ENCODE measurements at places on chromosomes 4 and X.
A peak's percentile ranks its signal among the peaks of the same experiment; 100 is the strongest.

- DNase-seq: no peak
Measured at GRCh38 chrX:150058728-150059127, 120.4 kb upstream of the EOLA2 start.

DNA sequence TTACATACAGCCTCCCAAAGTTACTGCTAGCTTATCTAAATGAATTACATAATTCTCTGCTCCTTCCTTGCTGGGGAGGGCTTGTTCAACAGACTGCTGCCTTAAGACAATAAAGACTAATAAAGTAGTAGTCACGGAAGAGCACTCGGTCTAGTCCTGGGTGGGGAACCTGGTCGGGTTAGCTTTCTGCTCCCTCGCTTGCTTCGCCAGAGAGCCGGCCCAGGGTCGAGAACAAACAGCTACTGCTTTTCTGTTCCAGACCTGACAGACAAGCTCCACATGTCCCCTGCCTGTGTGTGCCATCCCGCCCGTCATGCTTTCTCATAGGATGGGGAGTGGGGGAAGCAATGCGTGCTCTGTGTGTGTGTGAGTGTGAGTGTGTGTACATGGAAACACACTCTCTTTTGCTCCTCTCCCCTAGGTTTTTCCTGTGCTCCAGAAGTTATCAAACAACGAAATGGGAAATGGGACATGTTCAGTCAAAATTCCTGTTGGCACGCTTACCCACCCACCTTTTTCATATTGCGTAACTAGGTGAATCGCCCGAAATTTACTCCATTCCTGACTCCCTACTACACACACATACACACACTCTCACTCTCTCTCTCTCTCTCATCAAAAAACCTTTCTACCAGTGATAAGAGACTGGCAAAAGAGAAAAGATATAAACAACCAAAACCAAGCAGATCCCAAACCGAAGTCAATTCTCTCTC is 1.3 kb downstream of the NPY1R start:
- DNase-seq: no peak

DNA sequence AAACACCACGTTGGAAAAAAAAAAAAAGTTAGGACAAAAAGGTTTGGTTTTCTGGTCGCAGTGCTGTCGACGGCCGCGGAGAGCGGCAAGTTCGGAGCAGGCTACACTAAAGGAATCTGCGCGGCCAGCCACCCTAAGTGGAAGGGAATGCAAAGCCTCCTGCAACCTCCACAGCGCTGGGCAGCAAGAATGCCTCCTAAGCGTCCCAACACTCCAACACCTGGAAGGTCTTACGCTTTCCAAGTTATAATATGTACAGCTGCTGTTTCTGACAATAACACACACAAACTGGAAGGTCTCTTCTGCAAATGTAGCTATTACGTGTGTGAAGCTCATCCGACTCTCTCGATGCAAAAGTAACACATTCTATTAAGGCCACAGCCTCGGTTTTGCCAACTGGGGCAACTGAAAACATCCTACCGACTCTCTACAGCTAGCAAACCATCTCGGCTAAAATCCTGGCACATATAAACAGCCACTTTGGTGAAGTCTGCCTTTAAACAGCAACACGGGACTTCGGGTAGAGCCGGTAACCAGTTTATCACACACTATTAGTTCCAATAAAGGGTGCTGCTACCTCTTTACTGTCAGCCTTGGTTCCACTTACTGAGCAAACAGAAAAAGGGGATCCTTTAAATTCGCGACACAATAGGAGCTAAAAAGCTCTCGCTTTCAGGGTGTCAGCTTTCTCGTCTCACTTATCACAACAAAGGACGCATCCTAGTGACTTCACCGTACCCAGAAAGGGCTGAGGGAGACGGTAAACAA is 895 bp downstream of the SMIM14 start:
- peak; percentile 37 for DNase-seq

DNA sequence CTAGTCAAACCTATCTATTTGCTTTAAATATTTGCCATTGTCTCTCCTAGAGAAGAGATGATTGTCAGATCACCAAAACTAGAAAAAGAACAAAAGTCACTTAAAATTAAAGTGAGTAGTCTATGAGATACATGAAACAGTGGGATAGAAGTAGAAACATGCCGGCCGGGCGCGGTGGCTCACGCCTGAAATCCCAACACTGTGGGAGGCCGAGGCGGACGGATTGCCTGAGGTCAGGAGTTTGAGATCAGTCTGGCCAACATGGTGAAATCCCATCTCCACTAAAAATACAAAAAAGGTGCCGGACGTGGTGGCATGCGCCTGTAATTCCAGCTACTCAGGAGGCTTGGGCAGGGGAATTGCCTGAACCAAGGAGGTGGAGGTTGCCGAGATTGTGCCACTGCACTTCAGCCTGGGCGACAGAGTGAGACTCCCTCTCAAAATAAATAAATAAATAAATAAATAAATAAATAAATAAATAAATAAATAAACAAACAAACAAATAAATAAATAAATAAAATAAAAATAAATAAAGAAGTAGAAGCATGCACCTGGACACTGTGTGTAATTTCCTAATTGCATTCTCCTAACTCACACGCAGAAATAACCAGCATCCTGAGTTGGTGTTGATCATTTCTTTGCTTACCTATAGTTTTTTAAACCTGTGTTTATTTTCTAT is 299.5 kb downstream of the PDHA2 start:
- DNase-seq: no peak

- DNase-seq: no peak
Measured at GRCh38 chrX:48626401-48627298, 29.4 kb downstream of the WDR13 start.

DNA sequence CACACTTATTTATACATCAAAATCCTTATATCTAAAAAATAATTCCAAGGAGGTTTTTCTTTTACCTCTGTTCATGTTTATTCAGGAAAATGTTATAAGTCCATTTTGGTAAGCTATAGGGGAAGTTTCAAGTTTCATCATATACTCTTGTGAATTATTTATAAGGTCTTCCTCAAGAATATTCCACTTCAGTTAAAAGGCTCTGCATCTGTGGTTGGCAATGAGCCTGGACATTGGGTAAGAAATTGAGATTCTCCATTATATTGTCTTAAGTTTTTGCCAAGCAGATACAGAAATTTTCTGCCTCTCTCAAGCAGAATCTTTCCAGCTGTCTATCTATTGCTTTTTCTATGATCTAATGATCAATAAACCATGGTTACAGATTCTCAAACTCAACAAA is 641.9 kb downstream of the NLGN4X start:
- DNase-seq: no peak

GRCh38 chr4:95749204-95749603 is 90.7 kb upstream of the PDHA2 start:
- DNase-seq: no peak

DNA sequence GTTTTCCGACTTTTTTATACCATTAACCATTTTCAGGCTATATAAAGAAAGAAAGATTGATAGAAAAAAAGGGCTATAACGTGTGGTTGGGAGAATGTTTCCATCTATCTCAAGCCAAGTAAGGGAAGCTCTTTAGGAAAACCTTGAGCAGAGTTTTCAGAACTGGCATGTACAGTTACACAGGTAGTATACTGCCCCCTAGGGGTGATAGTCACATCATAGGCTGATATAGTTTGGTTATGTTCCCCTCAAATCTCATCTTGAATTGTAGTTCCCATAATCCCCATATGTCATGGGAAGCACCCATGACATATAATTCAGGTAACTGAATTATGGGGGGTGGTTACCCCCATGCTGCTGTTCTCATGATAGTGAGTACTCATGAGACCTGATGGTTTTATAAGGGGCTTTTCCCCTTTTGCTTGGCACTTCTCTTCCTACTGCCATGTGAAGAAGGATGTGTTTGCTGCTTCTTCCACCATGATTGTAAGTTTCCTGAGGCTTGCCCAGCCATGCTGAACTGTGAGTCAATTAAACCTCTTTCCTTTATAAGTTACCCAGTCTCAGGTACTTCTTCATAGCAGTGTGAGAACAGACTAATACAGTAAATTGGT is 186.8 kb downstream of the TMA16 start:
- DNase-seq: peak; percentile 10

GRCh38 chr4:95541889-95542607 is 6.7 kb downstream of the UNC5C start:
- DNase-seq: no peak

DNA sequence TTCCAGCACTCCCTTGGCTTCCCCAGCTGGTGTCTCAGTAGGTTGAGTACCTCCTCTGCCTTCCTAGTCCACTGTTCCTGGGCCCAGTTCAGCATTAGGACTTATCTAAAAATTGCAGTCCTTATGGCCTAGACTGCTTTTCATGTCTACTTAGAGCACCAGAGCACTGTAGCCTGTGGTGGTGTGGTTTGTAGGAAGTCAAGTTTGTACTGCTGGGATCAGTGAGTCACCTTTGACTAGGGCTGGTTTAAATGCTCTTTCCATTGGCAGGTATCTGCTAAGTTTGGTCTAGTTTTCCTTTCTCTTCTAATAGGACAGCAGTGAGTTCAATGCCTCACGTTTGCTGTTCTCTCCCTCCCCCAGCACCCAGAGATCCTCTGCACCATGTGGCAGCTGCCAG is 233.6 kb upstream of the WDFY3 start:
- no peak for DNase-seq

DNA sequence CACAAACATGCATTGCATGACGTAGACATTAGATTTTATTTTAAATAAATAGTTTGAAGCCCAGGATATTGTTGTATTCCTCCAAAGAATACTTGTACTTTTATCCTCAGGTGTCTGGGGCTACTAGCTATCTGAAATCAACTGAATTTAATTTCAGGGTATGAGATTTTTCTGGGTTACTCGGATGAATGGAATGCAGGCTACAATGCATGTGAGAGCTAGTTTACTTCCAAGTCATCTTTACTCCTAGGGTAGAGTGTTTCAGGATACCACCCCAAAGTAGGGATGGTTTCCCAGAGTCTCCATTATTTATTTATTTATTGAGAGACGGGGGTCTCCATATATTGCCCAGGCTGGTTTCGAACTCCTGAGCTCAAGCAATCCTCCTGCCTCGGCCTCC is 66.4 kb downstream of the HPRT1 start:
- no peak for DNase-seq

- DNase-seq: peak; percentile 17
Measured at GRCh38 chr4:88522702-88523324, 763 bp downstream of the PYURF start.

DNA sequence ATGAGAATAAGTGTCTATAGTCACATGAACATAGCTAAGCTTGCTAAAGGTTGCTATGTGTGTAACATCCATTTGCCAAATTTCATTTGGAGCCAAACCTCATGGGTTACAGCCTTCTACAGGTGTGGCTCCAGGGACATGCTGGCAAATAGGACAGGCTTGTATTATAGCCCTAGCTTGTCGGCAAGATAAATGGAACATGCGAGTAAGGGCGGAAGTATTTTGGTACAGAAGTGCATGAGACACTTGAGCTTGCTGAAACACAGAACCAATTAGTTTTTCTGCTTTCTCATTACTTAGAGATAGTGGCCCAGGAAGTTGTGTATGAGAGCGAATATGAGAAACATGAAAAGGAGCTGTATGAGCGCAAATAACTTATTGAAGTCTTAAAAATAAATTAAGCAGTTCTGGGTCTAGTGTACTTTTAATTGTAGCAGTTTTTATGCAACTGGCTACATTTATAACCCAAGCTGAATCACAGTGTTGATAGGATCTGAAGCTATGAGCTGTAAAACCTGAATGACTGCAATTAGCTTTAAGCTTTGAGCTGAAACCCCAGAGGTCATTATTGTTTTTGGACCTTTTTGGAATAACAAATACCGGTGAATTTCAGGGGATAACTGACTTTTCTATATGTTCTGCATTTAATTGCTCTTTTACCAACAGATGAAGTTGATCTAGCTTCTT is 64.6 kb downstream of the KDM5C start:
- no peak for DNase-seq

GRCh38 chr4:151561551-151562256 is 152.7 kb downstream of the FHIP1A start:
- no peak for DNase-seq

- no peak for DNase-seq
Measured at GRCh38 chr4:155930330-155930729, 23.3 kb downstream of the CTSO start.

GRCh38 chr4:121034017-121034416 is 38.3 kb downstream of the NDNF start:
- DNase-seq: no peak

DNA sequence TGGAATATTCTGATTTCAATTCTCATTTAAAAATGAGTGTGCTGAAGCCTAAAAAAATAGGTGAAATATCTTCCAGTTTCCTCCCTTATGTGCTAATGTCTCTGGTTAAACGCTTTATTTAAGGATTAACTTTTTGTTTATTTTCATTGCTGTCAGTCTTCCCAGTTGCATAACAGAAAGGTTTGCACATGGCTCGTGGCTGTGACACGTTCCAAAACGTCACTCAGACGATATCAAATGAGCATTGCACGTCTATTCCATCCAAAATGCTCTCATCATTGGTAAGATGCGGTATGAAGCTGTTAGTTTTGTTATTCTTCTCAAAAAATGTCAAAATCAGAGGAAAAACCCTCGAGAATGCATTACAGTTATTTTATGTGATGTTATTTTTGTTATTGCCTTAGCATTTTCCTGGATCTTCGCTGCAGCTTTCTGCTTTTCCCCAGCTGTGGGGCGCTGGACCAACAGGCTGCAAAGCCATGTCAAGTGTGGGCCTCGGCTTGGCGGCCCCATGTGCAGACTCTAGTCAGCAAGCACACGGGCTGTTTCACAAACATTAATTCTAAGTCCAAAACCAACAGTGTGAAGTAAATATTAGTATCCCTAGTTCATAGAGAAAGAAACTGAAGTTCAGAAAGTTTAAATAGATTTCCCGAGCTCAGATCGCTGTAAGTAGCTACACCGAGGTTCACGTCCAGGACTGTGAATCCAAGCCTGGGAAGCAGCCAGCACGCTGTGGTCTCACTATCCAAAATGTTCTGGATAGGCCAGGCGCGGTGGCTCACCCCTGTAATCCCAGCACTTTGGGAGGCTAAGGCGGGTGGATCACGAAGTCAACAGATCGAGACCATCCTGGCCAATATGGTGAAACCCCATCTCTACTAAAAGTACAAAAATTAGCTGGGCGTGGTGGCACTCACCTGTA is 793.4 kb upstream of the FRG1 start:
- no peak for DNase-seq

- no peak for DNase-seq
Measured at GRCh38 chrX:77802201-77802600, 16.2 kb upstream of the ATRX start.

DNA sequence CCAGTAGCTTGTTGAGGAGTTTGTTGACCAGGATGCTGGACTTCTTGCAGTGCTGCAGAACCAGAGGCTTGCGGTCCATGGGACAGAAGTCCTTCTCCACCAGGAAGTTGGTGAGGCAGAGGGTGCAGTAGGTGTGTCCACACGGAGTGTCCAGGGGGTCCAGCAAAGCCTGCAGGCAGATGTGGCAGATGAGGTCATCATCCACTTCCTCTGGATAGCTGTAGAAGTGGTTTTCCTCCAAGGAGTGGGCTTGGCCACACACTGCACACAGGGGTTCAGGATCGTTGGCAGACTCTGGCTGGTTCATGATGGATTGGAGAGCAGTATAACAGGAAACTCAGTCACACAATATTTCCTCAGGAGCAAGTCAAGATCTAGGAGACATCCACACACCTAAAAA is 17.6 kb downstream of the LNX1 start:
- no peak for DNase-seq
